Stimulated activated CD4-positive, alpha-beta T cell treated with anti-CD3 and anti-CD28 coated beads, Interleukin-4, amount 100 ng/mL, for 24 hours (primary cell): ENCODE measurements at places on chromosomes 3 and 15.

DNA sequence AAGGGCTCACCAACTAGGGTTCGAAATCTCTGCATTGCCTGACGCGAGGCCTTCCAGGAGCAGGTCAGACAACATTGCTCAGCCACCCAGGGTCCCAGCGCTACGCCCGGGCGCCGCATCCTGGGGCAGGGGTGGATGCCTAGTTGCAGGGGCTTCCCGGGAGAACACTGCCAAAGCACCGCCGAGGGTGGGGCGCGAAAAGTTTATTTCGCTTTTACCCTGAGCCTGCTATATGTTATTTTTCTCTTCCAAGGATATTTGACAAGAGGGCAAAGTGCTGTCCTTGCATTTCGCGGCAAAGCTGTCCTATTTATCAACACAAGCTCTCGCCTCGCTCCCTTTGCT lies 549 bp upstream of the SOX14 start:
- no peak for DNase-seq

GRCh38 chr3:105518203-105518602 lies 151.5 kb downstream of the ALCAM start:
- no peak for DNase-seq

DNA sequence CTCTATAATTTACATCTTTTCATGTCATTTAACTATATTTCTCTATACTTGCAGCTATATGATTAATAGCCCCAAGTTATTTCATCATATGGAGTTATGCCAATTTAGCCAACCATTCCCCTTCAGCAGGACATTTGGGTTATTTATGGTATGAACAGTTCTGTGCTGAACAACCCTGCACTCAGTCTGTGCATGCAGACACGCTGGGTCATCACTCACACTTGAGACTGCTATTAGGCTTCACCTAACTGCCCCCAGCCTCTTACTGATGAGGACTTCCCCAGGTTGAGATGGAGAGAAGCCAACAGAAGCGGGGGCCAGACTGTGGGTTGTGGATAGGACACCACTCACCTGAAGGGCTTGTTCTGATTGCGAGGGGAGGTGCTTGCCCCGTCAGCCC lies 7.3 kb downstream of the TADA3 start:
- DNase-seq, result no peak

DNA sequence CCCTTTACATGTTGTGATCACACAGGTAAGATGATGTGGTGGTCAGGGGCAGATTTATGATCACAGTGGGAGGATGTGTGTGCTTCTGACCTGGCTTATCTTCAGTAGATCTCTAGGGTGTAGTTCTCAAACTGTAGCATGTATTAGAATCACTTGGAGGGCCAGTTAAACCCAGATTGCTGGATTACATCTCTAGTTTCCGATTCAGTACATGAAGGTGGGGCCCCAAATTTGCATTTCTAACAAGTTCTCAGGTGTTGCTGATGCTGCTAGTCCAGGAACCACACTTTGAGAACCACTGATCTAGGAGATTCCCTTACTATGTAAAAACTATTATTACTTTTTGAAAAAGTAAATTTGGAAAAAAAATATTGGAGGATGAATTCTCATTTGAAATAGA lies 199.3 kb upstream of the GOLIM4 start:
- DNase-seq, result no peak

DNA sequence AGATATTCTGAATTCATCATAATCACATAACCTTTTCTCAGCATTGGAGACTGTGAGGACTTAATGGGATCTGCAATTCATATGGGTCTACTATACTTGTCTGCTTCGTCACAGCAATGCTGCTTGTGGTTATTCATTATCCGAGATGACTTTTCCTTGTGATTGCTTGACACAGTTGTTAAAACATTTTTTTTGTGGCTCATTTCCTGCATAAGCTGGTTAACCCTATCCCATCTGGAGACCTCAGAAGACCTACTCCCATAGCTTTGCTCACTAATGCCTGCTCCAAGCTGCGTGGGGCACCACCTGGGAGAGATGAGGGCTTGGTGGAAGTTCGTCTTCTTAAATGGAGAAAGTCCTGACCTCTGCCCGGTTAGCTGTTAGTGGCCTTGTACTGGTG lies 360.8 kb downstream of the CHST2 start:
- no peak for DNase-seq

DNA sequence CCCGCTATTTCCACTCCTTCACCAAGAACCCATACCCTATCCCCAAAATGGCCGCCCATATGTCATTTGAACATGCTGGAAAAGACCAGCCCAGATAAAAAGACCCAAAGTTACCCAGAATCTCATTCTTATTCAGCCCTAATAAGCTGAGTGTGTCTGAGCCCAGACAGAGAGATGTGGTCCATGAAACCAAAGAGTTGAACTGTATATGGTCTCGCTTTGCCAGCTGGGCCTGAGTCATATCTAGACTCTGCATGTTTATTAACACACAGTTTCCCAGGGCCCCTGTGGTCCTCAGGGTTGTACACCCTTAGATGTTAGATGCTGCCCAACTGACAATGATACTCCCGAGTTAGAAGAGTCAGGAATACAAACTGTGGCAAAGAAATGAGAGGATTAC lies 201.9 kb upstream of the STRIT1 start:
- DNase-seq, result no peak
